ENCODE measurements at places on chromosomes 2 and 18.
A peak's percentile ranks its signal among the peaks of the same experiment; 100 is the strongest.

DNA sequence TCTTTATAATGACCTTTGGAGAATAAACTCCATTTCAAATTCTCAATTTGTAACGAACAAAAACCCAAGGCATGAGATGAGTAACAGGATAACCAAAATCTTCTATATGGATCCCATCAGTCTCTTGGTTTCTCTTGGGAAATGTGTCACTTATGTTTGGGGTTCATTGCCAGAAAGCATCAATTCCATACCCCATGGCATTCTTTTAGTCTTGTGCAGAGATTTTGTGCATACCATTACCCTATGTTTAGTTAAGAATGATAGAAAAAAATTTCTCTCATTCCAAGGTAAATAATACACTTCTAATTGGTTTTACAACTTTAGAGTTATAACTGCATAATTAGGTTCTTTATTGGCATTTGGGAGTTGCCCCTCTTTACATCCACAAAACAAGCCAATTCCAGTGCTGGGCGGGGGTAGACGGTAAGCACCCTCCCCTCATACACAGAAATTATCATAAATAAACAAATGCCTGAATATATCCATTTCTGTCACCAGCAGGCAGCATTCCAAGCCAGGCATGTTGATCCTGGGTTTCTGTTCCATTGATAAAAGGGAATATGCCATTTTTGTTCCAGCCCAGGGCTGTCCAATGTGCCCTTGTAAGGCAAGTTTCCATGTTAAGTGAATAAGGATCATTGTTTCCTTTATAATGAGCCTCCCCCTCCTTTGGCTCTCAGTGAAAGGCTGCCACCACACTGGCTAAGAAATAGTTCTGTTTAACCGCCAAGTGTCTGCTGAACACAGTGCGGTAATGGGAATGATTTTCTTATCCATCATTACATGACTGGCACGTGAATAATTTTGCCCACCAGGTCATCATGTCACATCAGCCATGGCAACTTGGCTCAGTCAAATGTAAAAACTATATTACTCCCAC, 680.1 kb upstream of the ZEB2 start:
- DNase-seq: no peak

GRCh38 chr2:202203348-202203747, 35.0 kb downstream of the SUMO1 start:
- DNase-seq: no peak

DNA sequence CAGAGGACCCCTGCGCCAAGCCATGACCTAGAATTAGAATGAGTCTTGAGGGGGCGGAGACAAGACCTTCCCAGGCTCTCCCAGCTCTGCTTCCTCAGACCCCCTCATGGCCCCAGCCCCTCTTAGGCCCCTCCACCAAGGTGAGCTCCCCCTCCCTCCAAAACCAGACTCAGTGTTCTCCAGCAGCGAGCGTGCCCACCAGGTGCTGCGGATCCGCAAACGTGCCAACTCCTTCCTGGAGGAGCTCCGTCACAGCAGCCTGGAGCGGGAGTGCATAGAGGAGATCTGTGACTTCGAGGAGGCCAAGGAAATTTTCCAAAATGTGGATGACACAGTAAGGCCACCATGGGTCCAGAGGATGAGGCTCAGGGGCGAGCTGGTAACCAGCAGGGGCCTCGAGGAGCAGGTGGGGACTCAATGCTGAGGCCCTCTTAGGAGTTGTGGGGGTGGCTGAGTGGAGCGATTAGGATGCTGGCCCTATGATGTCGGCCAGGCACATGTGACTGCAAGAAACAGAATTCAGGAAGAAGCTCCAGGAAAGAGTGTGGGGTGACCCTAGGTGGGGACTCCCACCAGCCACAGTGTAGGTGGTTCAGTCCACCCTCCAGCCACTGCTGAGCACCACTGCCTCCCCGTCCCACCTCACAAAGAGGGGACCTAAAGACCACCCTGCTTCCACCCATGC, 3.0 kb downstream of the PROC start:
- no peak for DNase-seq

DNA sequence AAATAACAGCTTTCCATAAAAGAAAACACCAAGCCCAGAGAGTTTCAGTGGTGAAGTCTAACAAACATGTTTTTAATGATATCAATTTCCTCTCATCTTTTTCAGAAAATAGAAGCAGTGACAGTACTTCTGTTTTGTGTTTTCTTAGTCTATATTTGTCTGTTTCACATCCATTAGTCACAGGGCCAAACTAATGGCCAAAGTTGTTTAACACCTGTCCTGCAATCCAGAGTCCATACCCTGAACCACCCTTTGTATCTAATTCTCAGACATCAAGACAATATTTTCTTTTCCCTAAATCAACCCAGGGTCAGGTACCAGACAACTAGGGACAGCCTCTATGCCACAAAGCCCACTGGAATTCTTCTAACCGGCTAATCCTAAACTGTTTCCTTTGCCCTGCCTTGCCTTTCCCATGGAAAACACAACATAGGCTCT, 25.9 kb downstream of the TMSB10 start:
- DNase-seq: no peak

DNA sequence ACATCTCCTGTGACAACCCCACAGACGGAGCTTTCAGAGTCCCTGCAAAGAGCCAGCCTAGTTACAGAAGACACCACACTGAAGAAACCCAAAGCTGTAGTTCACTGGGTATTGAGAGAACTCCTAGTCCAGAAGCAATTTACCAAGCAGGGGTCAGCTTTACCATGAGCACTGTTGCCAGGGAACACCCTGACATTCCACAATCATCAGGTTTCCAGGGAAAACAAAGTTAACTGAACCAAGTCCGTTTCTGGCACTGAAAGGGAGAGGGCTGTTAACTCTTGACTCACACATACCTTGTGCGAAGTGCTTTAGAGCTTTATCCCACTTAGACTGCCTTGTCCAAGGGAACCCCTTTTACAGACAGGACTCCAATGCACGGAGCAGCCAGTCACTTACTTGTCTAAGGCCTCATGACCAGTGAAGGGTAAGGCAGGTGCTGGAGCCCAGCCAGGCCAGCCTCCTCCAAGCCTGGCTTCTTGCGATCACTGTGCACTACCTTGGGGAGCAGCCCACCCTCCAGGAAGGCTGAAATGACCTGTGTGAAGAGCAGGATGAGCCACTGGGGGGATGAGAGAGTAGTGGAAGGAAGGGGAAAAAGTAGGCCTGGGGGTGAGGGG, 53.9 kb downstream of the REEP1 start:
- no peak for DNase-seq

GRCh38 chr2:84946204-84947009, 24.6 kb upstream of the KCMF1 start:
- peak; percentile 50 for DNase-seq

- DNase-seq: no peak
Observed at GRCh38 chr2:66318009-66318561, 116.8 kb upstream of the MEIS1 start.

DNA sequence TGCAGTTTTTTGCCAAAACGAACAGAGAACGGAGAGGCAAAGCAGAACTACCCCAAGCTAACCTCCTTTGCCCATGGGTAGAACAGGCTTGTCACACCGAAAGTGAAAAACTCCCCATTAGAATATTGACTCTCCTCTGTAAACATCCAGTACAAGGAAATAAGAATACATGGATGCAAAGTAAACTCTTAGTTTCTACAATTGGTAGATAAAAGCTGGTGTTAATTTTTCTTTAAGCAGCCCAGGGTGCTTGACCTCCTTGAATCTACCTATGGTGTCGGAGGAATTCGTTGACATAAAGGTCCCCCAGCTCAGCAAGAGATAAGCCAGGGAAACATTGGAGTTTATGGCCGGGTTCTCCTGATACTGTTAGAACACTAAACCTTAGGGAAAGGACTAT, 48.4 kb upstream of the DSG1 start:
- DNase-seq: no peak

GRCh38 chr2:240134956-240135520, 1.1 kb downstream of the COPS9 start:
- DNase-seq: no peak
